ENCODE measurements at places on chromosomes 2 and 18.
A peak's percentile ranks its signal among the peaks of the same experiment; 100 is the strongest.

GRCh38 chr2:207694811-207695281 is 16.6 kb upstream of the CCNYL1 start:
- no peak for DNase-seq

GRCh38 chr2:17813010-17813741 is 3.1 kb upstream of the MSGN1 start:
- no peak for DNase-seq

GRCh38 chr18:10085416-10085815 is 171.6 kb downstream of the VAPA start:
- DNase-seq: no peak

- peak; percentile 87 for DNase-seq
Measured at GRCh38 chr18:25805323-25805722, 285.1 kb downstream of the SS18 start.

GRCh38 chr2:8298783-8299182 is 383.1 kb upstream of the ID2 start:
- DNase-seq: peak; percentile 83
